Hindlimb muscle (tissue), 1 donor: ENCODE measurements at places on chromosomes 3 and 15.

DNA sequence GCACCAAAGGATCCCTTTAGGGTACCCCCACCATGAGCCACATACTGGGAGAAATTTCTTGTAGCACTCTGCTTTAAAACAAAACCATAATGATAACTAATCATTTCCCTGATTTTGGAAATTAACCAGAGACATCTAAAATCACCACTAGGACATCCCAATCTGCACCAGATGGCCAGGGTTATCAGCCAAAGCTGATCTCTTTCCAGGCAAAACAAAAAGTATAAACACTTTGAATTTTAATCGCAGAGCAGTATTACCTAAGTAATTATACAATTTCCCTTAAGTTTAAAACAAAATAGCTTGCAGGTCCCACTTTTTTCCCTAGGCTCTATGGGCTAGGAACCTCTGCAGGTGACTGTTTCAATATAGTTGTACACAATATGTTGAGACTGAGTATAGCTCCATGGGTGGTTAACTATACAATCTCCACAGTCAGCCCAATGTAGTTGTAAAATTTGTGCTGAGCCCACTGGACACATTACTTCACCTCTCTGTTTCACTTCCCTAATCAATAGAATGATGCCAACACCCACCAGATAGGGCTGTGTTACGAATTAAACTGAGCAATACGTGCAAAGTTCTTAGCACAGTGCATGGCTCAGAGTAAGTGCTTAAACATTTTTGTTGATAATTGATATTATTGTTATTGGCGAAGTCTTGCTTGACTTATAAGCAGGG is 629 bp upstream of the NOX5 start:
- no peak for DNase-seq

GRCh38 chr3:143203848-143204247 is 84.3 kb downstream of the CHST2 start:
- no peak for DNase-seq

DNA sequence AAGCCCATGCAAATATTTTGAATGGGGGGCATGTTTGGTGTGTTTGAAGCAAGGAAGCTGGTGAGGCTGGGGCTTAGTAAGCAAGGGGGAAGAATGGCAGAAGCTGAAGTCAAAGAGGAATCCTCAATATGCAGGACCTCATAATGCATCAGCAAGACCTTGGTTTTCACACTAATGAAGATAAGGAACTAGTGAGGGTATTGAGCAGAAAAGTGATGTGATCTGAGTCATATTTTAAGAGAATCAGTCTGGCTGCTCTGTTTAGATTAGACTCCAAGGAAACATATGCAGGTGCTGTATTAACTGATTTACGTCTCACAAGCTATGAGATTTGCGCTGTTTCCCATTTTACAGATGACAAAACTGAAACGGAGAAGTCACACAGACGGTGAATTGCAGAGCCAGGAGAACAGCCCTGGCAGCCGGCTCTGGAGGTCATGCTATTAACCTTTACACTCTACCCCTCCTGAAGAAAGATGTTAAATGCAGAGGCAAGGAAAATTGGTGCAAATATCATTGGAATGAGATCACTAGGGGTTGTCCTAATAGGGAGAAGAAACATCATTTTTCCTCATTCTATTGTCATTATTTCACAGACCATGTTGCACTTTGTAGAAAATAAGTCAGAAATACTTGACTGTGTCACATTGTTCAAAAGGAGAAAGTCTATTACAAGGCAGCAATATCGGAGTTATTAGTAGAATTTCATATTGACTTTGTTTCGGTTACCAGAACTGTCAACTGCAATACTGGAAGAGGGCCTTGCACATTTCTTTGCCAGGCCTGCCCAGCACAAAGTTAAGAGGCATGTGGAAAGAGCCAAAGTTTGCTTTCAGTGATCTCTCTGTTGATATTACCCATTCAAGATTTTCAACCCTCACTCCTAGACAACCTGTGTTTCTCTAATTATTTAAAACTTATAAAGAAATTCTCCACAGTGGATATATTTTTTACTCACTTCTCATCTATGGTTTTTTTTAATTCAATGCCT is 64.9 kb downstream of the COL8A1 start:
- DNase-seq, result no peak

DNA sequence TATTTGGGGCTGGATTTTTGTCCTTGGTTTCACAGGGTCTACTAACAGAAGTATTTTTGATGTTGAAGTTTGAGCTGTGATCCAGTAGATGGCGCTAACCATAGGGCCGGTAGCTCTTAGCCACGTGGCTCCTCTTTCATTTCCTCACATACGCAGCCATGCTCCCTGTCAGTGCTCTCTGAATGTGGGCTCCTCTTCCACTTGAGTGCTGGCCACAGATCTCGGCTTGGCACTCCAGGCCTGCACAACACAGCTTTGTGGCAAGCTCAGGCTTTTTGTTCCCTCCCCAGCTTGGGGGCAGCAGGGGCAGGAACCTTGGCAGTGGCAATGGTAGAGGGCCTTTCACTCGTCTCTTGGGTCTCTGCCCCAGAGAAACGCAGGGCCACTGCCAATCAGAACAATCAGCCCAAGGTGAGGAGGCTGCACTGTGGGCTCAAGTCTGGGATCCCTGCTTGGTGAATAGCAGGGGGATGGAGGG is 18.6 kb upstream of the DNAAF4 start:
- DNase-seq, result no peak

DNA sequence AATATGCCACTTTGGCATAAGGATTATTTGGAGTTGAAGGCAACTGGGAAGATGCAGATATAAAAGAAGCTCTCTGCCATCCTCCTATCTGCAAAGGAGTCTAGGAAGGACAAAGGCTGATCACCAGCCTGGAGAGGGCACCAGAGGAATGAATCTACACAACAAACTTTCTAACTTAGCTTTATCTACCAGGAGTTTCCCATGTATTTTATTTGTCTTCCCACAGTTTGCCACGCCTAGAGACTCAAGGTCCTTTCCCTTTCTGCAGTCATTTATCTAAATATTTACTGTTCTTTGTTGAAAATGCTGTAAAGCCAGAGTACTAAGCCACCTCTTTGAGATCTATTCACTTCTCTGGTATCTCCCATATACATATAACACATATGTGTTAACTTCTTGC is 32.2 kb downstream of the GPR176 start:
- no peak for DNase-seq
